Calu3 (cell line): ENCODE measurements at places on chromosomes 13 and 19.

- no peak for DNase-seq
These were observed 20.7 kb downstream of the OBI1 start for GRCh38 chr13:78638216-78638615.

DNA sequence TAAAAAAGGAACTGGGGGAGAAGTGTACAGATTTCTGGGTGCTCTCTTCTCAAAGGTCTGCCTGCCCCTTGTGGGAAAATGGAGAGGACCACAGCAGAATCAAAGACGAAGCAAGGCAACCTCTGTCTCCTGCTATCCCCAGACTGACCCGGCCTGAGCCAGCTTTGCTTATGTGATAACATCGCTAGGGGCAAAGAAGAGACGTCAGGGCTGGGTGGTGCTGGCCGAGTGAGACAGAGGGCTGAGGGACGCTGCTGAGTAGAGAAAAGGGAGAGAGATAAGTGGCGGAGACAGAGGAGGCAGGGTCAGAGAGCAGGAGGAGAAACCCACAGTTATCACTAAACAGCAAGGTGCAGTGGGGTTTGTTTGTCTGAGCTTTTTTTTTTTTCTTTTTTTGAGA lies 4.6 kb upstream of the MUC16 start:
- DNase-seq: no peak

DNA sequence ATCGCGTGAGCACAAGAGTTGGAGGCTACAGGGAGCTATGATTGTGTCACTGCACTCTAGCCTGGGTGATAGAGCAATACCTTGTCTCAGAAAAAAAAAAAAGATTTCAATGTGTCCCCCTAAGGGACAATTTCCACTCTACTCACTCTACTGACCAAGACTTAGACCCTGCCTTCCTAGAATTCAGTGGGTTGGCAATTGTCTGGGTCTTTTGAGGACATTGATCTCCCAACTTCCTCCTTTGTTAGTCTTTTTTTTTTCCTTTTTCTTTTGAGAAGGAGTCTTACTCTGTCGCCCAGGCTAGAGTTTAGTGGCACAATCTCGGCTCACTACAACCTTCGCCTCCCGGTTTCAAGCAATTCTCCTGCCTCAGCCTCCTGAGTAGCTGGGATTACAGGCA lies 2.2 kb downstream of the SPTBN4 start:
- no peak for DNase-seq

DNA sequence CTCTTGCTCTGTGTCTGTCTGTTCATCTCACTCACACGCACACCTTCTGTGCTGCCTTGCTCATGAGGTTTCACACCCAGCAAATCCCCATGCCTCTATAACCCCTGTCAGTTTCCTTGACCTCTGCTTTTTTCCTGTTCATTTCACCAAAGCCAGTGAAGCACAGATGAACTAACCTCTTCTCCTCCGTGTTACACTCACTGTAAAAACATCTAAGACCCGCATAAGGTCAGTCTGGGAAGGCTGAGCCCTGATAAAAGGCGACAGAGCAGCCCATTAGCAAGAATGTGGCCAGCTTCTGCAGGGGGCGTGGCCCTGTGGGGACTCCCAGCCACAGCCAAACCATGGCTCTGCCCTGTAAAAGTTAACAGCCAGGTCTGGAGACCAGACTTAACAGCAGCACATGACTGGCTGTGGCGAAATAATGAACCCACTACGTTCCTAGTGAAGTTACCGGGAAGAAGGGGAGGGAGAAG lies 42.8 kb upstream of the NPAS1 start:
- DNase-seq: peak; percentile 45

- no peak for DNase-seq
These were observed 23.7 kb upstream of the SEMA6B start for GRCh38 chr19:4582980-4583842.

- DNase-seq: no peak
These were observed 312.3 kb downstream of the GPC5 start for GRCh38 chr13:91710733-91711132.

GRCh38 chr13:60970736-60971135 lies 444.9 kb downstream of the PCDH20 start:
- no peak for DNase-seq

GRCh38 chr13:83819156-83819555 lies 63.1 kb downstream of the SLITRK1 start:
- no peak for DNase-seq

DNA sequence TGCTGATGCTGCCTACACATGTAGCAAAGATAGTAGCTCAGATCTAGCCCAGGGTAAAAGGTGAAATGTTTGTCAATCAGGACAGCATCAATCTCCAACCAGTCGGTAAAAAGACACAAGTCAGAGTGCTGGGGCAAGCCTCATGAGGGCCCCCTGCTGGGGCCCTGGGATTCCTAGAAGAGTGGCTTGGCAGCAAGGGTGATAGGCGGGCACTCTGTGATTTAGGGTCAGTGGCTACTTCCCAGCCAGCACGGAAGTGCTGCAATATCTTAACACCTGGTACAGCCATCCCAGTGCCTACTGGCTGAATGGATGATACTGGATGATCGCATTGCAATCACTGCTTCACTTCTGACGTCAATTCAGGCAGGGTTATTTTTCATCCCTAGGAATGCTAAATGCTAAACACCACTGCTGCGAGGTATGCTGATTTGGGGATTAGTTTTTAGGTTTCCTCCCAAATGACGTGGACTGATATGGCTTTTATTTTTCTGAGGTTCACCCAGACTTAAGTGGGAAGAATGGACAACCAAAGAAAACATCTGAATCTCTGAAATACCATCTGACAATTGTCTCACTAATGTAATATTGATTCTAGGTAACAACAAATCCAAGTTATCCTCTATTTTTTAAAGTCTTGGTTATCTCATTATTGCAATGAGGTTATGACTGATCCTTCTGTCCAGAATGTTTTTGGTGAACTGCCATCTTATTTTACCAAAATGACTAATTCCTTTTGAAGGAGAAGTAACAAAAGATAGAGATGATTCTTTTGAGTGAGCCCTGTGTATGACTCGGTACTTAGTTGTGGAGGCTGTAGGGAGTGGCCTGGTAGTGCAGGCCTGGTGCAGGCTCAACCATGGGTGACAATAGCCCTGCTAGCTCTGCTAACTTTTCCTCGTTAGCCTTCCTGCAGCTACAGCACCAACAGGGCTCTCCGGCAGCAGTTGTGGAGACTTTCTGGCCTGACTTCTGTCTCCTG lies 432.5 kb downstream of the FGF9 start:
- DNase-seq: peak; percentile 14

DNA sequence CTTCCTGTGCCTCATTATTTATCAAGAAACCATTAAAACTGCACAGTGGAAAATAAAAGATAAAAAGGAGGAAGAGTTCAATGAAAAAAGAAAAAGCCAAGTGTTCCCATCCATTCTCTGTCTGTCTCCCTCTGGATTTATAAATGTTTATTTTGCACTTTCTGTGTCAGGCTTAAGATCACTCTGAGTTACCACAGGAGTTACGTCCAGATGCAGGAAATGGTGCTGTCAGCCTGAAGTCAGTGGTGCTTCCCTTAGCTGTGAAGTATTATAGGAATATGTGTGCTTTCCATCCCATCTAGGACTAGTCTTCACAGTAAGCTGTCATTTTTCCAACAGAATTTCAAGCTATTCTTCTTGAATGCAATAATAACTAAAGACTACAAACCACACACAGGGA lies 420.2 kb downstream of the KCTD12 start:
- no peak for DNase-seq

- no peak for DNase-seq
These were observed 200.9 kb upstream of the TMTC4 start for GRCh38 chr13:100875392-100876043.

DNA sequence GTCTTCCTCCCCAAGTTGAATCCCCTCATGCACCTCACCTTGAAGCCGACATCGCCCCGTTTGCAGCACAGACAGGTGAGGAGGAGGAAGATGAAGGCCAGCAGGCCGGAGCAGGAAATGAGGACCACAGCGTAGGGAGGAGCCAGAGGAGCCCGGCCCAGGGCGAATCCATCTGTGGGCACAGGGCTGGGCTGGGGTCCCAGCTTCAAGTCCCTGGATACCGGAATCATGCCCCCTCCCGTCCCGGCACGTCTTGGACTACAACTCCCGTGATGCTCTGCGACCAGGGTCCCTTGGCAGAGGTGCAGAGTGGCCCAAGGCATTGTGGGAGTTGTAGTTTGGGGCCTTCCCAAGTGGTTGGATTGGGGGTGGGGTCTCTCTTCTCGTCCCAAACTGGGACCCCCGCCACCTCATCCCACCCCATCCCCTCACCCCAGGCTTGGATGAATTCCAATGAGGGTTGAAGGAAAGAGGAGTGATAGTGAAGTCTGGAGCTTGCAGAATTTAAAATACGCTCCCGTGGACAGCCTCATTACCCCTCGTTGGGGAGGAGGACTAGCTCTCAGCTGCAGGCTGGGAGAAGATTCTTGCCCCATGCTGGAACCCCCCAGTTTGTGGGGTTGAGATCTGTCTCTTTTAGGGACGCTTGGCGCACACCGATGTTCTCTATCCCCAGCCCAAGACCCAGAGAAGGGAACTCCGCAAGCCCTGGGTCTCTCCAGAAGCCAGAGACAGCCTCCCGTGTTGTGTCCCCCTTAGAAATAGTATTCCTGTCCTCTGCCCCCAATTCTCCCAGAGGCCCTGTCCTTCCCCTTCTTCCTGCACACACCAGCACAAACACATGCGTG lies 990 bp downstream of the LMTK3 start:
- peak; percentile 68 for DNase-seq

GRCh38 chr19:45443462-45444317 lies 20.0 kb upstream of the ERCC1 start:
- DNase-seq: peak; percentile 100

GRCh38 chr19:21134934-21135366 lies 6.9 kb upstream of the ZNF431 start:
- DNase-seq: no peak

DNA sequence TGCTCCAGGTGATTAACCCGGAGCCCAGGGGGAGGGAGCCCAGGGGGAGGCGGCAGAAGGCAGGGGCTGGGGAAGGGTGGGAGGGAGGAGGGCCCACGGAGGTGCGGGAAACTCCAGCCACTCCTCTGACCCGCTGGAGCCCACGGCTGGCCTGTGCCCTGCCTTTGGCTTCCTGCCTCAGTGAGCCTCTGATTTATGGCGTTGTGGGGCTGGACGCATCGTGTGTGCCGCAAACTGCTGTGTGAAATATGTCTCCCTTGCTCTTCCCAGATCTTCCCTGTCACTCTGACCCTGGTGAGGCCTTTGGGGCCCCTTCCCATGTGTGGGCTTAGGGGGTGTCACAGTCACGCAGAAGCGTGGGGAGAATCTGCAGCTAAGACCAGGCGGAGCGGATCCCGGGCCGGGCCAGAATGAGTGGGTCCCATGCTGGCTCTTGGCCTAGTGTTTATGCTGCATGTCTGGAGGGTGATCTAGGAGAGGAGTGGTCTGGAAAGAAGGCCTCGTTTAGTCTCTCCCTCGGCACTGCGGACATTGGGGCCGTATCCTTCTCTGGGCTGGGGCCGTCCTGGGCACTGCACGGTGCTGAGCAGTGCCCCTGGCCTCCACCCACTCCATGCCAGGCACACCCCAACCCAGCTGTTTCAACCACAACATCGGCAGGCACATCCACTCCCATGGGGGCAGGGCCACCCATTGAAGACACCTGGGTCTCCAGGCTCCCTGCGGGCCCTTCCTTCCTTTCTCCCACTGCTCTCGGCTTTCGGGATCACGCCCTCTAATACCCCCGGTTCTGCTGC lies 123.0 kb downstream of the KDM4B start:
- DNase-seq: no peak

- DNase-seq: no peak
These were observed 83.0 kb upstream of the TM9SF2 start for GRCh38 chr13:99418103-99418842.

DNA sequence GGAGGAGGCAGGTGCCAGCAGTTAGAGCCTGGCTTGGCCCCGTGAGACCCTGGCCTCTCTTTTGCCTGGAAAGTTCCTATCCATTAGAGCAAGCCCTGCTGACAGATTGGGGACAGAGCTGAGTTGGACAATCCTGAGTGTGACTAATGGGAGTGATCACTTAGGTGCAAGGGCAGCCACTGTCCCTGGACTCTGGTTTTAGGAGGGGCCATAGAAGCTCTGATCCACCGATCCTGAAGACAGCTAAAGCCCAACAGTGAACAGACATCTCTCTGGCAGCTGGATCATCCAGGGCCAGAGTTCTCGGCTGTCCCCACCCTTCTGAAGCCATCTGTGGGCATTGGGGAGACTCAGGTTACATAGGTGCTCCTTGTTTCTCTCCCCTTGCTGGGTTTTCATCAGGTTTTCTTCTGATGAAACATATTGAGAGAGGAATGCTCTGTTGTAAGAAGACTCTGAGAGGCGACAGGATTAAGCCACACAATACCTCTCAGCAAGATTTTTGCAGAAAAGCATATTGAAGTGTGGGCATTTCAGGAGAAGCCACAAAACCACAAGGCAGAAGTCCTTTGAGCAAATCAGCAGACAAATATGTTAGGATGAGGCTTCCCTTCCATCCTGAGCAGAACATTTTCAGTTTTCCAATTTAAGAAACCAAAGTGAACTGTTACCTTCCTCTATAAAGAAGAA lies 288.0 kb upstream of the MAB21L1 start:
- no peak for DNase-seq

DNA sequence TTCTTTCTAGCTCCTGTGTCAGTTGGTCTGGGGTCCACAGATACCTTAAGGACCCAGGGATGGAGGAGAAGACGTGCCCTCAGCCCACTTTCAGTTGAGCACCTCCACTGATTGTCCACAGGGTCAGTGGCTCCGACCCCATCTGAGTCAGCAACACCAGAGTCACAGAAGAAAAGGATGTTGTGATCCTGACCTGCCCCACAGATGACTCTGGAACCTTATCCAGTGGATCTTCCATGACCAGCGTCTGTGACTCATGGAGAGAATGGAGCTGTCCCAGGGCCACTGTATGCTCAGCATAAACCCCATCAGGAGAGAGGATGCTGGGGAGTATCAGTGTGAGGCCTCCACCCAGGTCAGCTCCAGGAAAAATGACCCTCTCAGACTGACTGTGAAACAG lies 22.0 kb downstream of the CEACAM4 start:
- DNase-seq: no peak

DNA sequence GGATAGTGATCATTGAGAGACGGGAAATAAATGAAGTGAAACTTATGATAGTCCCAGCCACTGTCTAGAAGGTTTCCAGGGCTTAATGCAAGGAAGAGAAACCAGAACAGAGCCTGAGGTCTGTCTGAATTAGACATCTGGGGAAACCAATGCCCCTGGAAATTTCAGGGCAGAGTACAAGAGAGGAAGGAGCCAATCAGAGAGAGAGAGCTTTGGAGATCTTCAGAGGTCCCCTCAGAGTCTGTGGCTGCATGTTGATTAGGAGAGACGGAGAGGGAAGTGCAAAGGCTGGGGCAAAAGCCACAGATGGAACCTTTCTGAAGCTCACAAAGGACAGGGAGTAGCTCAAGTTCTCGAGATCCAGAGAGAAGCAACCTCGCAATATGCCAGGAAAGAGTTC lies 378.0 kb downstream of the DNAJC15 start:
- no peak for DNase-seq
